ACHN (cell line): ENCODE measurements at places on chromosomes 11 and 22.

DNA sequence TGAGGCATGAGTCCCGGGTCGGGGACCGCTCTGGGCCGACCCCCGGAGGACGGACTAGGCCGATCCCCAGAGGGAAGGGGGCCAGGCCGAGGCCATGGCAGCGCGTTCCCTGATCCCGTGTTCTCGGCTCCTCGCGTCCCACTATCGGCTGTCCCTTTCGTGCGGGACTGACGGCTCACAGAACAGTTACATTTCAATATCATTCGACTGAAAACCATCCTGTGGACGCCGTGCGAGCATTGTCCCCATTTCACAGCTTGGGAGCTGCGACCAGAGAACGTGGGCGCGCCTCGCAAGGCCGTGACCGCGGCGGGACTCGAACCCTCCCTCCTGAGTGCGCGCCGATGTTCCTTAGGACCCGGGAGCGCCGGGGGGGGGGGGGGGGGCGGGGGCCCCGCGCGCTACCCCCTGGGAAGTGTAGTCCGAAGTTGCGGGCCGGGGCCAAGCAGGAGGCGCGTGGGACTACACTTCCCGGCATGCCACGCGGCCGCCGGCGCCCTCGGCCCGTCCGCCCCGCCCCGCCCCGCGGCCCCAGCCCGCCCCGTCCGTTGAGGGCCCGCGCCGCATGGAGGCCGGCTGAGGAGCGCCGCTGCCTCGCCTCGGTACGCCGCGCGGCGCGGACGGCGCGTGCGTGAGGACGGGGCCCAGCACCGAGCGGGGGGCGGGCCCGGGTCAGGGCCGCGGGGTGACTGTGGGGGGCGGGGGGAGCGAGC is at the start of gene TRABD:
TSS of gene TRABD (plus strand) at position 539 of the 713 bp plus-strand sequence. CDS start 7,148 bp downstream, outside the sequence.
- DNase-seq, result peak; percentile 86

DNA sequence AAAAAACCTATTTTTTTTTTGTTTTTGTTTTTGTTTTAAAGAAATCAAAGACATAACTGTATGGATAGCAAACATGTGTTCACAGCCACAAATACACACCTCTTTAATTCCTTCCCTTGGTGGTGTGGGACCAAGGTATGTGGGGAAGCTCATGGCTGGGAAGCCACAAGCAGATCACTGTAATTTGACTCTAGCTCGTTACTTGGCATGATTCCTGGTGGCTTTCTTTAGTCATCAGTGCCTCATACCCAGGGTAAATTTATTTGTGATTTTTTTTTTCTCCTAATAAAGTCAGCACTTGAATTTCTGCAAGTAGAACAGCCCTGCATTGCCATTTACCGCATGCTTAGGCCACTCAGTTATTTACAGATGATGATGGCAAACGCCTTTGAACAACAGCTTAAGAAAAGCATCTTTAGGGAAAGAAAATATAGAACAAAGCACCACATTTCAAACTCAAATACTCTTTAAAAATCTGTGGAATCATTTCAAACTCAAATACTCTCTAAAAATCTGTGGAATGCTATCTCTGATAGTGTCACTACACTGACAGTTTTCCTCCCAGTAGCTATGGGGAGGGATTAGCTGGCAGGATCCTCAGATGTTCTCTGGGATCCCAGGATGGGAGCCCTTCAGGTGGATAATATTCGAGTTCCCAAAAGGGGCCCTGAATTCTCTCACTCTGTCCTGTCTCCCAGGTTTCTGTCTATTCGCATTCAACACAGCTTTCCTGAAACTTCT is 687.2 kb downstream of the OPCML start:
- DNase-seq, result no peak

- DNase-seq, result no peak
These were observed 324.8 kb downstream of the DYNC2H1 start for GRCh38 chr11:103434073-103434411.

DNA sequence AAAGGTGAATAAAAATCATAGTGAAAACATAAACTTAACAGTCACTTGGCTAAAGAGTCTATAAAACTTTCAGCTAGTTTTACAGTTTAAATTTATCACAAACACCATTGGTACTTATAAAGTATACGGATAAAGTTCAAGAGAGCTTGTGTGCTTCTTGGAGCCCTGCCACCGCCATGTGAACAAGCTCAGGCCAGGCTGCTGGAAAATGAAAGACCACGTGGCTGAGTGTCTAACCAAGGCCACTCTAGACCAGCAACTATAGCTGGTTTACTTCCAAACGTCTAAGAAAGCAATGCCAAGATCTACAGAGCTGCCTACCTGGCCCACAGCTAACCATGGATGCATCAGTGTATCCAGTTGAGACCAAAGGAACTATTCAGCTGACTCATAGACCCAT is 66.3 kb upstream of the API5 start:
- DNase-seq, result no peak

GRCh38 chr11:71927820-71928736 is at the start of gene XNDC1N:
Gene XNDC1N, minus strand, starts transcription at chr11:71928594. Its CDS starts 5,241 bp downstream, at chr11:71923353.
- DNase-seq, result peak; percentile 85

GRCh38 chr11:93986716-93987115 is 34.4 kb upstream of the HEPHL1 start:
- DNase-seq, result no peak

- DNase-seq, result no peak
These were observed 5.5 kb upstream of the SHISA8 start for GRCh38 chr22:41920271-41920976.

GRCh38 chr11:50088231-50088630 is 55.6 kb downstream of the OR4C45 start:
- DNase-seq, result no peak

DNA sequence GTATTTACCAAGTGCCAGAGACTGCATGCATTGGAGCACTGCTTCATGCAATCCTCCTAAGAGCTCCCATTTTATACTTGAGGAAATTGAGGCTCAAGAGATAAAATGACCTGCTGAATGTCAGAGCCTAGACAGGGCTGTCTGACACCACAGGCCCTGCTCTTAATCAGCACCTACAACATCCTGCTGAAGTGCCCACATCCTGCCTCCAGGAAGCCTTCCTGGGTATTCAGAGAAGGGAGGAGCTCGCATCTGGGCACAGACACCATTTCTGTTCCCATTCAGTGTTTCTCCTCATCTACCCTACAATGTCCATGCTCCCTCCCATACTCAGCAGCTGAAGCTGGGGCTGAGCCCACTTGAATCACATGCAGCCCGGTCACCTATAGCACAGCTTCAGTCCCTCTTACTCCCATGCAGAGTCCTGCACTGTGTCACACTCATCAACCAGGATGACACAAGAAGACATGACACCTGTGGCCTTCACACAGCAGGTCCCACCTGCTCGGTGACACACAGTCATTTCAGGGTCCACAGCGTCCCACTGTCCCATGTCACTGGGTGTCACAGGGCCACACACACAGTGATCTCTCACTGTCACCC is 53.1 kb downstream of the PDE2A start:
- DNase-seq, result no peak
